Inflammatory macrophage (primary cell): ENCODE measurements at places on chromosomes 12 and 14.
A peak's percentile ranks its signal among the peaks of the same experiment; 100 is the strongest.

DNA sequence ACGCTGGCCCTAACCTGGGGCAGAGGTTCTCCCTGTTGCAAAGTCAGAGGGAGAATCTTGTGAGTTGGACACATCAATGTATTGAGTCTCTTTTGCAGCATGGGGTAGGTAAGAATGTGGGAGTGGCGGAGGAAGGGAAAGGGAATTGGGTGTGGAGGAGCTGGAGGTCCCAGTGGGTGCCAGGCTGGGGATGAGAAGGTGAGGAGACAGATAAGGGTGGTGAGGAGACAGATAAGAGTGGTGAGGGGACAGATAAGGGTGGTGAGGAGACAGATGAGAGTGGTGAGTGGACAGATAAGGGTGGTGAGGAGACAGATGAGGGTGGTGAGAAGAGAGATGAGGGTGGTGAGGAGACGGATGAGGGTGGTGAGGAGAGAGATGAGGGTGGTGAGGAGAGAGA, 72.9 kb upstream of the SFSWAP start:
- no peak for DNase-seq

DNA sequence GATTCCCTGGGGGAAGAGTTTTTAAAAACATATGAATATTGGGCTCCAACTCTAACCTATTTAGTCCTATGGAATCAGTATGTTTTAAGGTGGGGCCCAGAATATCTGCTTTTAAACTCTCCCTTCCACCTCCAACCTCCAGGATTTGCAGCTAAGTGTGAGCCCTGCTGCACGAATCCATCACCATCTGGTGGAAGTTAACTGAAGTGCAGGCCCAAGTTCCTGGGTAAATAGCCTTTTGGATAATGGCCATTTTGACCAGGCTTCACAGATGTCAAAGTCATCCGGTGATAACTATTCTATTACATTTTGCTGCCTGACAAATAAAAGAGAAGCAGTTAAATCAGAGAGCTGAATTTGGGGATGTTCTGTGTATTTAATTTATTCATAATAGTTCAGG, 58.1 kb upstream of the RMST start:
- DNase-seq = peak; percentile 54

DNA sequence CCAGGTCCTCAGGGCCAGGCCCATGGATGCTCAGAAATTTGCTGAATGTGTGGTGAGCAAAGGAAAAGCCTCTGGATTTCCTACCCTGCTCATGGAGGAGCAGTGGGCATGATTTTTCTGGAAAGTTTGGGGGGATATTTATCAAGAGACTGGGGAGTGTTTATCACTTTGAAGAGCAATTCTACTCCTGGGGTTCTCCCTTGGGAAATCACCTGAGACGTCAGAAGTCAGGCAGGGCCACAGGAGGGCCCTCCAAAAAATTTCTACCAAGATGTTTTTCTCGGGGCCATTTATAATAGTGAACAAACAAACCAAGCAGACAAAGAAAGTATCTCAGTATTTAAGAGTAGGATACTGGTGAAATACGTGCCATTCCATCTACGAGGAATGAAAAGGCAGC, 20.1 kb upstream of the EIF2B2 start:
- no peak for DNase-seq

DNA sequence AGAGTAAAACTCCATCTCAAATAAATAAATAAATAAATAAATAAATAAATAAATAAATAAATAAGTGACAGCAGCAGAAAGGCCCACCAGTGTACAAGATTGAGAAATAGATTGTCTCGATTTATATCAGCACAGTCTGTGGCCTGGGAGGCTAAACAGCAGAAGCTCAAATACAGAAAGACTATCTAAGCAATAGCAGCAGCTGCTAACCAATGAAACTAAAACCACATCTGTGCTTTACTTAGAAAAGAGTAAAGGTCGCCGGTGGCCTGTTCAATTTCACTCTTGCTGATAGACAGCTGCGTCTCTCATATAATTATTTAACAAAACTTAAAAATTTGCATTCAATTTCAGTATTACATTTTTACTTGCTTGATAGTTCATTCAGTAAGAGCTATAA, 325.7 kb downstream of the CEP128 start:
- no peak for DNase-seq

DNA sequence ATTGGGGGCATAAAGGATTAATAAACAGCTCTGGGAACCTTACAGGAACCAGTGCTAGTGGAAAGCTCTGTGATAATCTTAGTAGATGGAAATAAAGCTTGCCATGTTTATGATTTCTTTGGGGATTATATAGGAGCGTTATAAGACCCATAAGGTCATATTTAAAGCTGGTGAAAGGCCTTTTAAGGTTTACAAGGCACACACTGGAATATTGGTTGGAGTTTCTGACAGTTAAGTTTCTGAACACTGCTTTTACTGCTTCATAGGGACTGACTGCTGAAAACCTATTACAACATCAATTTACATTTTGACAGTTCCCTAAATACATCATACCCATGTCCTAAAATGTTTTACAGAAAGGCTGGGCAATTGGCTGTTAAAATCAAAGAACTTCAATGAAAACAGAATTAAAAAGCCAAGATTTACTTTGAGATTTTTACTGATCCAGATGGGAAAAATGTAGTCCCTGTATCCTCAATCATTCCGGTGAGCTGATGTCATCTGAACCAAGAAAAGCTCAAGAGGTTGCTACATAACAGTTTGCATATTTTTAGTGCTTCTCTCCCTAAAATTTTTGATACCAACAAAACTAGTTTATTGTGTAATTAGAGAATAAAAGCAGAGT, 153.7 kb upstream of the IGF1 start:
- DNase-seq = no peak

- DNase-seq = no peak
Observed at GRCh38 chr12:115308918-115309317, 624.9 kb upstream of the TBX3 start.

- no peak for DNase-seq
Observed at GRCh38 chr12:54796991-54797390, 57.3 kb upstream of the MUCL1 start.

- no peak for DNase-seq
Observed at GRCh38 chr12:81257947-81258551, 180.2 kb downstream of the ACSS3 start.

DNA sequence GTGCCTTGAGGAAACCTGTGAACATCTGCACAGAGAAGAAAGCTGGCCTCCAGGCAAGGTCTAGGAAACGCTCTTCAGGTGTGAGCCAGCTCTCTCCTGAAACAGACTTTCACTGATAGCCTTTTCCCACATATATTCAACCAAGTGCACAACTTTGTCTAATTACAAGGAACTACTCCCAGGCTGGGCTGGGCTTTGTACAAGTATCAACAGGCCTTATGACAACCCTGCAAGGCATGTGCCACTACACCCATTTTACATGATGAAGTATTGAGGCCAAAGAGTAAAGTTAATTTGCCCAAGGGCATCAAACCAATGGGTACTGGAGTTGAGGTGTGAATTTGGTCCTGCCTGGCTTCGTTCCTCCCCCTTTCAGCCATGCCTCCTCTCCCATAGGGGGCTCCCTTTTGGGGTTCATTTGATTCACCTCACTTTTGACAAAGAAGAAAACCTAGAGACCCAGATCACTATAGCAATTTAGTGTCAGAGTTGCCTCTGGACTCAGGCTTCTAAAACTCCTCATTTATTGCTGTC, 2.1 kb downstream of the CSRP2 start:
- no peak for DNase-seq

DNA sequence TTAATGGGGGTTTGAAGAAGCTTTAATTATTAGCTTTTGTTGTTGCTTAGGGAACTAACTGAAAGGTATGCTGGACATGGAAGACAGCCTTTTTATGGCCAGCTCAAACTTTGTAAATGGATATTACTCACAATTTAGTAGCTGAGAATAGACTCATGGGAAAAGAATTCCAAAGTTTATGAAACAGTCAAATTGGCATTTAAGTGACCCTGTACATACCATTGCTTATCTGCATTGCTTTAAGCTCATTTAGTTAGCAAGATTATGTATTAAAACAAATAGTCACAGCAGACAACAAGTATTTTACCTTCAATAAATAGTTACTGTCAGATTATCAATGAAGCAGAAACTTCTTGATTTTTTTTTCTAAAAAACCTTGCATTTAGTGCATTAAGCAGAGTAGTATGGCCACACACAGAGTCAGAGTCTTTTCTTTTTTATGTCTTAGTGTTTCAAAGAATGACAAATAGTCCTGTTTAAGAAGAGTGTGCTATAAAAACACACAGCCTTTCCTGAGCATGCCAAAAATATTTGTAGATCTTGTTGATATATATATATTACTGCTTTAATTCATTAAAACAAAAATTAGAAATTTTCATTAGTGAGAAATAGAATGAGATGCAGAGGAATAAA, 102.2 kb downstream of the TTC6 start:
- no peak for DNase-seq

DNA sequence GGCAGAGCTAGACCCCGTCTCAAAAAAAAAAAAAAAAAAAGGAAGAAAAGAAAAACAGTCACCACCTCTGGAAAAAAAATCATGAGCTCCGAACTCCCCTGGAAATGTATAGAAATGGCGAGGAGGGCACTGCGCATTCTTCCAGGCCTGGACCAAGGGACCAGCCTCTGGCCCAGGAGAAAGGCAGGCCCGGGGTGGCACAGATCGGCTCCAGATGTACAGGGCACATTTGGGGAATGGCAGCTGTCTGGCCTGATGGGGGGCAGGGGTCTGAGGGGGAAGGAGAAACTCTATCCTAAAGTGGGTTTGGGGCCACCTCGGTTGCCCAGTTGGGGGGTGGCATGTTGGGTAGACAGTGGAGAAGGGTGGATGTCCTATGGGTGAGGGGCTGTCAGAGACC, 46.0 kb upstream of the EML1 start:
- DNase-seq = no peak

- DNase-seq = no peak
Observed at GRCh38 chr14:84343656-84344055, 1186.3 kb upstream of the FLRT2 start.
